ENCODE measurements at places on chromosomes 7 and 10. TPM values are rescaled to one million over a fixed set of nuclear protein-coding genes. Genes with fewer than 3 reads are reported as not detected.

The CCDC172 gene
- total RNA-seq, result not detected

The WDR37 gene
- total RNA-seq, result 8.7 TPM

The GIMAP5 gene
- not detected for total RNA-seq

The BLVRA gene
- total RNA-seq, result 67.8 TPM

The EPHA1 gene
- not detected for total RNA-seq

The CALHM3 gene
- total RNA-seq, result 0.22 TPM

The CCDC71L gene
- 12.5 TPM for total RNA-seq

The CALML5 gene
- total RNA-seq, result not detected

The PTN gene
- total RNA-seq, result not detected

The SPDYE2B gene
- not detected for total RNA-seq

The CALCR gene
- 0.05 TPM for total RNA-seq

The ELOVL3 gene
- total RNA-seq, result 0.35 TPM

The TAC1 gene
- total RNA-seq, result 0.11 TPM

The SORBS1 gene
- 0.38 TPM for total RNA-seq
